ENCODE measurements at places on chromosomes 16 and 17. TPM values are rescaled to one million over a fixed set of nuclear protein-coding genes. Genes with fewer than 3 reads are reported as not detected.

DNA sequence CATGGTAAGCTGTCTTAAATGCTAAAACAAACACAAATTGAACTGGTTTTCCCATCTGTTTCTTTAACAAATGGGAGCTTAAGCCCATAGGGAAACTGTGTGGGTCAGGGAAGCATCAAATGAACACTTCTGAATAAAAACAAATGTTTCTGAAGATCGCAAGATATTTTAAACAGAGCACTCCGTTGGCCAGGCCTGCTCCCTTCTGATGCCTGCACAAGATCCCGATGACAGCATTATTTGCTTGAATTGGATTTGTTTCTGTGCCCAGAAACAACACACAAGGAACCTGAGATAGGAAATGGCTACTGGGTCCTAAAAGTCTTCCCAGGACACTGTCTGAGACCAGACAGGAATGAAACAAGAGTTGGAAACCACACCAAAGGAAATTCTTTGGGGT, 425.8 kb upstream of the ZFHX3 start:
- no peak for DNase-seq

GRCh38 chr16:21277927-21278706, at the start of gene CRYM:
CRYM (minus strand) TSS chr16:21278290; CDS start chr16:21278251, 39 bp downstream.
- peak; percentile 54 for DNase-seq

The TMC7 gene
- not detected for total RNA-seq

The KRTAP4-9 gene
- total RNA-seq, result not detected

GRCh38 chr16:10128397-10129258, 53.6 kb downstream of the GRIN2A start:
- no peak for DNase-seq

The ALOX15B gene
- total RNA-seq, result not detected

DNA sequence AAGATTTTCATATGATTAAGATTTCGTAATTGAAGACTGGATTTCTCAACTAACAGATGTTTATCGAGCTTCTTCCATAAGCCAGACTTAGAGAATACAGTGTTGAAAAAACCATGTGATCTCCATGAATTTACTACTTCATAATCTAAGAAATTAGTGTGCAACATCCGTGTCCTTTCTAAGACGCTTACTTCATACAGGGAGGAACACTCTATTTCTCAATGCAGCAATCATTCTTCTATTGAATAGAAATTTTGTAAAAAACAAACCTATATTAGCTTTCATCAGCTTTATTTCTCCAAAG, 946.3 kb downstream of the KCNJ2 start:
- DNase-seq, result no peak

DNA sequence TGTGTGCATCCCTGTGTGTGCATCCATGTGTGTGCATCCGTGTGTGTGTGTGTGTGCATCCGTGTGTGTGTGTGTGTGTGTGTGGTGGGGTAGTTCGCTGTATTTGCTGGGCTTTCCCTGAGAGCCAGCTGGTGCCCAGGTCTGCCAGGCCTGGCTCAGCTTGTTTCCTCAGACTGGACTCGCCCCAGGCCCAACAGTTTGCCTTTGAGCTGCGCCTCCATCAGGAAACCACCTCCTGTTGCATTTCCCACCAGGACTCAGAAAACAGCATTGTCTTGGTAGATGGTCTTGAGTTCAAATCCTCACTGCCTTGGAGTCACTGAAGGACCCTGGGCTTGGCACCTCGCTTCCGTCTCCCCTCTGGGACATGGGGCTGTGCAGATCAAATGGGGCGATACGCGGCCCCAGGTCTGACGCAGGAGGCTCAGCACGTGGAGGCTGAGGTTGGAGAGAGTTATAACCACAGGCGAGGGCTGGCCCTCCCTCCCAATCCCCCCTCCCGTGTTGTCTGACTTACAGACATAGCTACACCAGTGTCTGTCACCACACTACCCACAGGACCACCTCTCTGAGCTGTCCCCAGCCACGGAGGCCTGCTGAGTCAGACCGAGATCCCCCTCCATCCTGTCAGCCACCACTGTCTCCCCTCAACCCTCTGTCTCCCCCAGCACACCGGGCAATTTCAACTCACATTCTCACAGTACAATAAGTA, 4.7 kb downstream of the ITGAE start:
- peak; percentile 99 for DNase-seq

All from activated CD8-positive, alpha-beta memory T cell treated with anti-CD3 and anti-CD28 coated beads, Interleukin-2, amount 10 ng/mL, durations not matched to agents 7 days and 5 days (primary cell).